ENCODE measurements at places on chromosomes 11 and 22. TPM values are rescaled to one million over a fixed set of nuclear protein-coding genes. Genes with fewer than 3 reads are reported as not detected.

DNA sequence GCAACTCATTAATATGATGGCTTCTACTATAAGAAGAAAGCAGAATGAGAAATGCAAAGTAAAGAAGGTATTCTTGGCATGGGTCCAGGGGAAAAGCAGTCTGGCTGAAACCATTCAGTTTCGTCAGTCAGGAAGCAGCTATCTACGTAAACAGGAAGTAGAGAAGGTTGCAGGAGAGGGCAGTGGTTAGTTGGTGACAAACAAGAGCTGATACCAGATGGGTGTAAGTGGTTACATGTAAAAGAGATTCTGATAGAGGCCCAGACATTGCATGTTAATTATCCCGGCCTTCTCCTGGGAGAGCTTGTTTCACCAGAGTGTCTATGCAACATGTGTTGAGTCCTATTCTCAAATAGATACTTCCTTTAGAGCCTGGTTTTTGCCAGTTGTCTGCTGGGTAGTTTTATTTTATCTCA lies 58.4 kb upstream of the PSMA1 start:
- peak; percentile 90 for DNase-seq

- no peak for DNase-seq
These were observed 47.1 kb downstream of the ADAMTS8 start for GRCh38 chr11:130381317-130381716.

GRCh38 chr22:39254789-39255298 lies 10.1 kb upstream of the PDGFB start:
- no peak for DNase-seq

DNA sequence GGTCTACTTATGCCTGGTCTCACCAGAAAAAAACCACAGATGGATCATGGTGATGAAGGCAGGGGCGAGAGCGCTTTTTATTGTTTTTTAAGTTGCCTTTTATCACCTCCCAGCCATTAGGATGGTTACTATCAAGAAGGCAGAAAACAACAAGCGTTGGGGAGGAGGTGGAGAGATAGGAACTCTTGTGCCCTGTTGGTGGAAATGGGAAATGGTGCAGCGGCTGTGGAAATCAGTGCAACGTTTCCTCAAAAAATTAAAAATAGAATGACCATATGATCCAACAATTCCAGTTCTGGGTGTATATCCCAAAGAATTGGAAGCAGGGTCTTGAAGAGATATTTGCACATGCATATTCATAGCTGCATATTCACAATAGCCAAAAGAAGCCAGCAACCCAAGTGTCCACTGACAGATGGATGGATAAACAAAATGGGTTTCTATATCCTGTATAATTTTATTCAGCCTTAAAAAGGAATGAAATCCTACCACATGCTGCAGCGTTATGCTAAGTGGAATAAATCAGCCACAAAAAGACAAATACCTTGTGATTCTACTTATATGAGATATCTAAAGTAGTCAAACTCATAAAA lies 20.5 kb upstream of the ACRV1 start:
- no peak for DNase-seq

GRCh38 chr11:1759851-1760220 lies 3.9 kb downstream of the CTSD start:
- DNase-seq, result no peak

GRCh38 chr11:89613911-89614310 lies 96.2 kb upstream of the TRIM77 start:
- no peak for DNase-seq

The C11orf87 gene
- not detected for total RNA-seq

The EIF3F gene
- total RNA-seq, result 326 TPM

- DNase-seq, result peak; percentile 41
These were observed 816 bp upstream of the PLEKHA7 start for GRCh38 chr11:17014833-17015626.

DNA sequence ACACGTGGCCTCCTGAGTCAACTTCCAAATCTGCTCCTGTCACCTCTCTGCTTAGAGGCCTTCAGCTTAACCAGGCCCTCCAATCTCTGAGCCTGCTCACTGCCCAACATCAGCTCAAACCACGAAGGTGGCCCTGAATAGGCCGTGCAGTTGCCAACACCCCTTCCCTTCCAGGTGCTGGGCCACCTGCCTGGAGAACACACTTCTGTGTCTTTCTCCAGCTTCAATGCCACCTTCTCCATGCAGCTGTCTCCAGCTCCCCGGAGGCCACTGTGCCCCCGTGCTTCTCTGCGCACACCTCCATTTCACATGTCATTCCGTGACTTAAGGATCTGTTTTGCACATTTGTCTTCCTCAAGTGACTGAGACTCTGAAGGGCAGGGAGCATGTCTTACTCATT lies 5.3 kb downstream of the RELA start:
- DNase-seq, result no peak

The LIF gene
- total RNA-seq, result 0.25 TPM

DNA sequence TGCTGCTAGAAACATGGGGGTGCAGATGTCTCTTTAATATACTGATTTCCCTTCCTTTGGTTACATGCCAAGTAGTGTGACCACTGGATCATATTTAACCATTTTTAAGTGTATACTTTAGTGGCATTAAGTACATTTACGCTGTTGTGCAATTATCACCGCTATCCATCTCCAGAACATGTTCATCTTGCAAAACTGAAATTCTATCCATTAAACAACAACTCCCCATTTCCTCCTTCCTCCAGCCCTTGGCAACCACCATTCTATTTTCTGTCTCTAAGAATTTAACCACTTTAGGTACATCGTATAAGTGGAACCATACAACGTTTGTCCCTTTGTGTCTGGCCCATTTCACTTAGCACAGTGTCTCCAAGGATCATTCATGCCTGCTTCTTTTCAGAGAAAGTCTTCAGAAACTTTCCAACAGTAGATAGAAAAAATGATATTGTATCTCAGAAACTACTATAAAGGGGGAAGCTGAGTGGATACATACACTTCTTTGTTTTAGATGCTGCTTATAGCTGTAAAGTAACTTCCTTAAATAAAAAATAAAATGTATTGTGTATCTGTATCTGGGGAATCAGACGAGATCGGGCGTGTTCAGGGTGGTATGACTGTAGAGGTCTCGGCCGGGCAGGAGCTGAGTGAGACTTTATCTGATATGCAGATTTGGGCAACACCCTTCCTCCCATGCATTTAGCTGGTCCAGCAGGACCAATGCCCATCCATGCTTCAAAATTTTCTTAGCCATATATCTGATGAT lies 44.6 kb upstream of the ZBED5 start:
- DNase-seq, result no peak

The CLMP gene
- under 0.01 TPM for total RNA-seq

The TBX1 gene
- 62.8 TPM for total RNA-seq

DNA sequence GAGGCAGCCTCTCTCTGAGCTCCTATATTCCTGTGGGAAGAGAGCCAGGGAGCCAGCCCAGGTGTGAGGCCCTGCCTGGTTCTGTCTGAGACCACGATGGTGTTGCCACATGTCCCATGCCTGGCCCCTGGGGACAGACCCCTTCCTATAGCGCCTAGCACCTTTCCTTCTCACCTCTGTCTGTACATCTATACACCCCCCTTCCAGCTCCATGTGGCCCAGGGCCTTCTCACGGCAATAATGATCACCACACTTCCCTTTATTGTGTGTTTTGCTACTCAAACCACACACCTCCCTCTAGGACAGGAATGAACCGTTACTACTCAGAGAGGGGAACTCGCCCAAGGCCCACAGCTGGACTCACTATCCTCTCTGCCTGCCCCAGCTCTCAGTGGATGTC lies 12.8 kb downstream of the CD82 start:
- DNase-seq, result no peak

GRCh38 chr11:70476669-70477068 lies 78.3 kb downstream of the CTTN start:
- DNase-seq, result no peak

The OR2AT4 gene
- not detected for total RNA-seq

- DNase-seq, result no peak
These were observed 74.1 kb upstream of the WNT7B start for GRCh38 chr22:46050916-46051614.

The CALCA gene
- total RNA-seq, result not detected

DNA sequence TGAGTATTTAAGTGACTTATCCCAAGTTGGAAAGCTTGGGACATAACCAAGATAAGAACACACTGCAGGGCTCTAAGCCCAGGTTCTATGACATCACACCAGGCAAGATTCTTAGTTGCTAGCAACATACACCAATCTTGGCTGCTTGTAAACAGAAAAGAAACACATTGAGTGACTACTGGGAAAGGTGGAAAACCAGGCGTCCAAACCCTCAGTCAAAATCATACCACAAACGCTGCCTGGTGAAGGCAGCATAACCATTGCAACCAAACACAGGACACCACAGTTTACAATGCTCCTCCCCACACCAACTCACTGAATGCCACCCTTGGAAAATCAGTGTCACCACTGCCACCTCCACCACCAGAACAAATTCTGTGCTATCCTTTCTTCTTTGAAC lies 379.9 kb downstream of the TTC28 start:
- DNase-seq, result no peak

DNA sequence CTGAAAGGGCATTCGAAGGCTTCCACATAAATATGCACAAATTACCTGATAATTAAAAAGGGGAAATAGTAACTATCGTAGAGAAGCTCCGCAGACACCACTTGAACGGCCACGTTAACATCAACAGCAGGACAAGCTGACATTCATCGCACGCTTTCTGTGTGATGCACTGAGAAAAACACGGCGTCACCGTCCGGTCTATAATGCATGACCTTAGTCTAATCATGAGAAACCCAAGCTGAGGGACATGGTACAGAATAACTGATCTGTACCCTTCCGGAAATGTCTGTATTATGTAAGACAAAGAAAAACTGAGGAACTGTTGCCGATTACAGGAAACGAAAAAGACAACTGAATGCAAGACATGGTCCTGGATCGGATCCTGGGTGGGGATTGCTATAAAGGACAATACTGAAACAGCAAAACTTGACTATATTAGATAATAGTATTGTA lies 678 bp upstream of the RANGAP1 start:
- DNase-seq, result peak; percentile 83

DNA sequence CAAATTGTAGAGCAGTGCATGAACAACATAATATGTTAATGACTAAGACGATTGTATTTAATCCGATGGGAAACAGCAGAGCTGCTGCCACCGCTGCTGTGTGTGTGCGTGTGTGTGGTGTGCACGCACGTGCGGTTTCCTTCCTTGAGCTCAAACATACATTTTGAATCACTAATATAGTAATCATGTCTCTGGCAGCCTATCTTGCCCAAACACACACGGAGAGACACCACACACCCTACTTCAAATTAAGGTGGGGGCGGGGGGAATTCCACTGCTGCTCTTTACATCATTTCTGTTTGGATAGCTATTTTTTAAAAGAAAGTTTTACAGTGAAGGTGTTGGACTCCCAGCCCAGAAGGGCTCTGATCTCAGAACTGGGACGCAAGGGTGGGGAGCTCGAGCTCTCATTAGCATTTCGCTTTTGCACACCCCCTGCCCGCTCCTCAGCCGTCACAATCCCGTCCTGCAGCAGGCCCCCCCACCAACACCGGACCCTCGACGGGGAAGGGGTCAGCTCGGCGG lies 651 bp upstream of the FAM83F start:
- DNase-seq, result no peak

The TUBA8 gene
- 0.63 TPM for total RNA-seq

GRCh38 chr11:76791861-76792260 lies 8.7 kb downstream of the TSKU start:
- DNase-seq, result no peak

The PYGM gene
- 0.13 TPM for total RNA-seq

- peak; percentile 34 for DNase-seq
These were observed 642 bp upstream of the C11orf58 start for GRCh38 chr11:16737818-16738192.

The ISX gene
- not detected for total RNA-seq
